ENCODE measurements at places on chromosomes 12 and 14.

DNA sequence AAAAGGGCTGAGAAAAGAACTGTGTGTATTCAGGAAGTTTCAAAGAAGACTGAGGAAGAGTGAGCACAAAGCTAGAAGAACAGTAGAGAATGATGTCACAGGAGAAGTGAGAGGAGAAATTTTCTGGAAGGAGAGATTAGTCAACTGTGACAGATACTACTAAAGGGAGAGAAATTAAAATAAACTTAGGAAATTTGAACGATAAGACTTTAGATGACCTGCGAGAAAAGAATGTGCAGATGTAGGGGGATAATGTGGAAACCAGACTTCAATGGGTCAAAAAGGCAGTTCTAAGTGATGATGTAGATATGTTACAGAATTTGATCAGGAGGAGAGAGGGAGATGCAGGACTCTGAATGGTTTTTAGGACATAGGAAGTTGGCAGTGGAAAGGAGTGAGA lies 287.4 kb downstream of the SYT1 start:
- no peak for DNase-seq

DNA sequence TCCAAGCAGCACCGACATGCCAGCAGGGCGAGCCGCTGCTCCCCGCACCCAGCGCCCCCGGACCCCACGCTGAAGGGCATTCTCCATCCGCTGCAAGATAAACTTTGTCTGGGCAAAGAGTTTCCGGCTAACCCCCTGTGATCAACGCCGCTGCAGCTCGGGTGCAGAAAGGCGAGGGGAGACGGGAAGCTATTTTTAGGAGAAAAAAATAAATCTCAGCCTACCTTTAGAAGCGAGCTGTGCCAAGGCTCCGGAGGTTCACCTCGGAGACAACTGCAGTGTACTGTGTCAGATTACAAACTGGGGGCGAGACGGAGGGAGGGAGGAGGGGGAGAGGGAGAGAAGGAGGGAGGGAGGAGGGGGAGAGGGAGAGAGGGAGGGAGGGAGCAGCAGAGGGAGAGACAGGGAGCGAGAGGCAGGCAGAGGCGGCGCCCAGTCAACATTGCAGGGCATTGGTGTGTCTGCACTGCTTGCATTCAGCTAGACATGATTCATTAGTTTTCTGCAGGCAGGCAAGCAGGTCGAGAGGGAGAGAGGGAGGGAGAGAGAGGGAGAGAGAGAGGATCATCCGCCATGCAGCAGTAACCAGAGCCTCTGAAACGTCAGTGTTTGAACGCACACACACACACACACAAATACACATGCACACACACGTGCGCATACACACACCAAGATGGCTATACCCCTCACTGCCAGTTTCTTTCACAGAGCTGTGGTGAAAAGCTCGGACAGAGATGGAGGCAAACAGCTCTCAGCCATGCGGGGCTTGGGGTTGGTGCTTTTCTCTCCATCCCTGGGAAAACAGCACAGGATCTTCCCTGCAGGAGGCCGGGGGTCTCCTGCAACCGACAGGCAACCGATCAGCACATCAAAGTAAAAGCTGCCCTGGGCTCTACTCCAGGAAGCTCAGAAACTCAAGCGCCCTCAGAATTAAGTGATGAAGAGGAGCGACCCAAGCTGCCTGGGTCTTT lies at the start of gene RIMBP2:
TSS of gene RIMBP2 (minus strand) at position 302 of the 971 bp plus-strand sequence. CDS start 237,286 bp downstream, outside the sequence.
- no peak for DNase-seq

GRCh38 chr14:57383125-57383745 lies 7.2 kb upstream of the NAA30 start:
- no peak for DNase-seq

- DNase-seq = no peak
These were observed 4.5 kb downstream of the HOXC10 start for GRCh38 chr12:53989227-53990113.

GRCh38 chr12:62860501-62861411 lies 74.2 kb downstream of the PPM1H start:
- DNase-seq = no peak

- no peak for DNase-seq
These were observed 40.2 kb upstream of the RPL10L start for GRCh38 chr14:46691819-46692218.

Data from stimulated activated CD8-positive, alpha-beta memory T cell treated with anti-CD3 and anti-CD28 coated beads, Interleukin-12 subunit alpha, Interleukin-12 subunit beta, amount 100 ng/mL, for 4 hours (primary cell).